CMK (cell line): ENCODE measurements at places on chromosomes 16 and 17.

DNA sequence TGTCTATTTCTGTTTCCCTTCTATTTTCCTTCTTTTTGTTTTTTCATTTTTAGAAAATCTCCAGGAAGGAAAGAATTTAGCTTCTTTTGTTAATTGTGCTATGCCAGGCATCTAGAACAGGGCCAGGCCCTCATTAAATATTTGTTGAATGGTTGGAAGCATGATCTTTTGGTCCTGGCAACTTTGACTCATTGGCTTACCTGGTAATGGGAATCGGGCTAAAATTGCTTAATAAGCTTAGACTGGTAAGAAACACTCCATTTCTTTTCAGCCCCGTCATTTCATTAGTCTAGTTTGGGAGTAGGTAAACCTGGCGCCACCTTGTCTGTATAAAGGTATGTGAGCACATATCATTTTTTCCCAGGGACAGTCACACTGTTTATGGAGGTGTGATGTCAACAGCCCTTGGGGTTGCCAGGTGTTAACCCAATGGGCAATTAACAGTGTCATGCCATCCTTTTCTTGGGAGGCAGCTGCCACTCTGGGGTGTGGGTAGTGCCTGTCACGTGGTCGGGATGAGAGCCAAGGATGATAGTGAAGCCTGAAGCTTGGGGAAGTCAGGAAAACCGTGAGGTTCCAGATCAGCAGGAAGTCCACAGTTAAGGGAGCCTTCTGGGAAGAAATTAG is 9.5 kb upstream of the NDEL1 start:
- DNase-seq = no peak

- DNase-seq = no peak
Measured at GRCh38 chr17:67725373-67725791, 7.6 kb downstream of the NOL11 start.

- DNase-seq = no peak
Measured at GRCh38 chr16:86984343-86984742, 332.8 kb downstream of the C16orf95 start.

DNA sequence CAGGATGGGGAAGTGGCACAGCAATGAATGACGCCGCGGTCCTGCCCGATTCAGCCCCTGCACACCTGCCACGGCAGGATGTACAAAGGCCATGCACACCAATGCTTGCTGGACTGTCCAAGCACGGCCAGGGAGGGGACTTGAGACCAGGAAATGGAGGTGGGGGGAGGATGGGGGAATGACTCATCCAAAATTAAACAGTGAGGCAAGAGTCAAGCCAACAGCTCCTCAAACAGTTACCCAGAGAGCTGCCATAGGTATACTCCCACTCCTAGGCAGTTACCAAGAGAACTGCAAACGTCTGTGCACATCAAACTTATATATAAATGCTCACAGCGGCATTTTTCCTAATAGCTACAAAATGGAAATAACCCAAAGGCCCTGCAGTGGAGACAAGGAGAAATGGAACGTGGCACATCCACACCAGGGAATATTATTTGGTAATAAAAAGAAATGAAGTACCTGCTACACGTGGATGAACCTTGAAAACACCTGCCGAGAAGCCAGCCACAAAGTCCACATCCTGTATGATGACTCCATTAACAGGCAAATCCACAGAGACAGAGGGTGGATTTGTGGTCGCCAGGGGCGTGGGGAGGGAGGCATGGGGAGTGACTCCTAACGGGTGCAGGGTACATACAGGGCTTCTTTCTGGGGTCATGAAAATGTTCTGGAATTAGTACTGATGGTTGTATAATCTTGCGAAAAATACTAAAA is 54.1 kb downstream of the VAC14 start:
- DNase-seq = no peak

DNA sequence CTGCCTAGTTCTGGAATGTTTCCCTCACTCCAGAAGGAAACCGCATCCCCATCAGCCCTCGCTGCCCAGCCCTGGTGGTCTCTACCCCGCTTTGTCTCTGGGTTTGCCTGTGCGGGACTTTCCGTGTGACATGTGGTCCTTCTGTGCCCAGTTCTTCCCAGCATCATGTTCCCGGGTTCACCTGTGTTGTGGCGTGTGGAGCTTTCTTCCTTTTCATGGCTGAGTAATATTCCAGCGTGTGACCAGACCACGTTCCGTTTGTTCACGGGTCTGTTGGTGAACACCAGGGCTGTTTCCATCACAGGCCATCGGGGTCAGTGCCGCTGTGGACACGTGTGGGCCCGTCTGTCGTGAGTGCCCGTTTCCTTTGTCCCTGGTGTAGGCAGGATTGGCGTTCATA is 32.1 kb downstream of the CACNA1H start:
- no peak for DNase-seq

GRCh38 chr16:15961060-15961511 is 11.7 kb downstream of the ABCC1 start:
- no peak for DNase-seq

- DNase-seq = no peak
Measured at GRCh38 chr17:18179804-18180203, 3.8 kb upstream of the ALKBH5 start.

DNA sequence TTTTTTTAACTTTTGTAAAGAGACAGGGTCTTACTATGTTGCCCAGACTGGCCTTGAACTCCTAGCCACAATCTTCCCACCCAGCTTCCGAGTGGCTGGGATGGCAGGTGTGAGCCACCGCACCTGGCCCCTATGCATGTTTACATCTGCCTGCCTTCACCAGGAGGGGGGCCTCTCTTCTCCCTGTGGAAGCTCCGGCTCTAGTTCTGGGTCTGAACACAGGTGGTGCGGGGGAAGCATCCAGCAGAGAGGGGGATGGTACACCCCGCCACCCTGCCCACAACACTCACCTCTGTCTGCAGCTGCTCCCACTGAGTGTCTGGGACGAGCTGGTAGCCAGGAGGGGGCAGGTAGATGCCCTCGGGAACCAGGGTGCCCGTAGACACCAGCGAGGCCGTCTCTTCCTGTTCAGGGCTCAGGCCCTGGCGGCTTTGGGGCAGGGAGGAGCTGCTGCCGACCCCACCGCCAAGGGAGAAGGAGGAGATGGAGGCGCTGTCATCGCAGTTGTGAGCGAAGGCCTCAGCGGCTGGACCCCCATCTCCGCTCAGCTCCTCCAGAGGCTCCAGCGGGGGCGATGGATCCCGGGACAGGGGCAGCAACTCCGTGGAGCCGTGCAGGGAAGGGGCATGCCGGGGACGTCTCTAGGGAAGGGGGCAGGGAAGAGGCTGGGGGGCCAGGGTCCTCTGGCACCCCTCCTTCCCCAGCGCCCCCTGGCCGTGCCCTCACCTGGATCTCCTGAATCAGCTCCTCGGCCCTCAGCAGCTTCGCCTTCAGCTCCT is 10.9 kb downstream of the RABEP2 start:
- DNase-seq = no peak

- no peak for DNase-seq
Measured at GRCh38 chr17:2954898-2955445, 108.4 kb downstream of the OR1D5 start.

- DNase-seq = no peak
Measured at GRCh38 chr17:70699408-70699807, 530.1 kb downstream of the KCNJ2 start.

DNA sequence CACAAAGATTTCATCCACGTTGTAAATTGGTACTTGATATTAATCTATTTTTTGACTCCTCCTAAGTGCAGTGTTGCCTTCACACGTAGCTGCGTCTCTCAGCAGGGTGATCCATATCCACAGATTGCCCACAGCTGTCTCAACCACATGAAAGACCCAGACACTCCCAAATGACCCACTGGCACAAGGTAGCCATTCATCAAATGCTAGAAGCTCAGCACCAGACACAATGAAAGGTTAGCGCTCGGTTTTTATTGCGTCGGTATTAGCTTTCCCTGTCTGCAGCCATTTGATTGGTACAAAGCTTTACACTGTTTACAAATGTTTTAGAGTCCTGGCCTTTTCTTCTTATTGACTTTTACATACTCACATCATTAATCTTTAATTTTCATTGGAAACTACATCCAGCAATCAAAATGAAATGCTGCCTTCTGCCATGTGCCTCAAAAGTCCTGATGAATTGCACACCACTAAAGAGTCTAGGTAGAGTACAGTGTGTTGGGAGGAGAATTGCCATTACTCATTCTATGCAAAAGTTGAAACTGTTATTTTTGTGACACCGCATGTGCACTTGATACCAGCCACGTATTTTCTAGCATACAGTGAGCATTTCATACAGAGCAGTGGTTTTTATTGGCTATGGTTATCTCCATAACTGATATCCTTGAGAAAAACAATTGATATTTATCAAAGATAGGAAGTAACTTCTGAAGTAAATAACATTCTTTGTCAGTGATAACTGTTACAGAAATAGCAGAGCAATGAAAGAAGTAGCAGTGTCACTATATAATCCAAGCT is 127.3 kb upstream of the NUDT7 start:
- DNase-seq = no peak

DNA sequence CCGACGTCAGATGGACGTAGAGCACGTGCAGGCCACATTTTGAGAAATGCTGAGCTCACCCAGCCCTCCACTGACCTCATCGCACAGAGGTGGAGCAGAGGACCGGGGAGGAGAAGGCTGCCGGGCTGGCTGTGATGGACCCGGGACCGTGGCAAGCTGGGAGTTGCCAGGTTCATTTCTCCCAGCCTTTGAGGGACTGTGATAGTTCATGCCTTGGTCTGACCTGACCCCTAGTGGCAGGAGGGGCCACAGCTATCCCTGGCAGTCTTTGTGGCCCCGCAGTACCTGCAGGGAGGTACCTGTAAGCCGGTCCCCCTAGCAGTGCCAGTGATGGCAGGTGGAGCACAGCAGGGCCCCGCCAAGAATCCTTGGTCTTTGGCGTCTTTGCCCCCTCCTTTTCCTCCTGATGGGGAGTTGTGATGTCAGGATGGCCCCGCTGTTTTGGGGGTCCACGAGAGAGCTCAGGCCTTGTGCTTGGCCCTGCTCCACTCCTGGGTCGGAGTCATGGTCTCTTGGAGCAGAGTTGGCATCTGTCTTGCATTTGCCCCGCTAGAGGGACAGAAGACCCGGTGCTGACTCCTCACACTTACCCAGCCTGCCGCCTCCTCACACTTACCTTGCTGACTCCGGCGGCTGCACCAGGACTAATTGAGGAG is 50.4 kb downstream of the OR1D5 start:
- no peak for DNase-seq

DNA sequence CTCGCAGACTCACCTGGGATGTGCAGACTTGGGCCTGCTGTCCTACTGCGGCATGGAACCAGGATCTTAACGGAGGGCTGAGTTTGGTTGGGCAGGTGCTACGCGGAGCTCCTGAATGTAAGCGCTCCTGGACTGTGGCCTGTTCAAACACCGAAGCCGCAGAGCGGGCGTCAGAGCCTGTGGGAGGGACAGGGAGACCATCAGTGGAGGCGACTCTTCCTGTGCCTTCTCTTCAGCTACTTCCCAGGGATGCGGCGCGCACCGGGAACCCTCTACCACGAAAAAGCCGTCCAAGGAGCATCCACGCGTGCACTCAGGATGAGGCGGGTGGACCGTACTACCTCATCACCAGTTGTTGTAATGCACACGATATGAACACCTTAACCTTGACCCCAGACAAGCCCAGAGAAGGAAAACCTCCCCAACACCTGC is 2.0 kb downstream of the USP36 start:
- DNase-seq = no peak

DNA sequence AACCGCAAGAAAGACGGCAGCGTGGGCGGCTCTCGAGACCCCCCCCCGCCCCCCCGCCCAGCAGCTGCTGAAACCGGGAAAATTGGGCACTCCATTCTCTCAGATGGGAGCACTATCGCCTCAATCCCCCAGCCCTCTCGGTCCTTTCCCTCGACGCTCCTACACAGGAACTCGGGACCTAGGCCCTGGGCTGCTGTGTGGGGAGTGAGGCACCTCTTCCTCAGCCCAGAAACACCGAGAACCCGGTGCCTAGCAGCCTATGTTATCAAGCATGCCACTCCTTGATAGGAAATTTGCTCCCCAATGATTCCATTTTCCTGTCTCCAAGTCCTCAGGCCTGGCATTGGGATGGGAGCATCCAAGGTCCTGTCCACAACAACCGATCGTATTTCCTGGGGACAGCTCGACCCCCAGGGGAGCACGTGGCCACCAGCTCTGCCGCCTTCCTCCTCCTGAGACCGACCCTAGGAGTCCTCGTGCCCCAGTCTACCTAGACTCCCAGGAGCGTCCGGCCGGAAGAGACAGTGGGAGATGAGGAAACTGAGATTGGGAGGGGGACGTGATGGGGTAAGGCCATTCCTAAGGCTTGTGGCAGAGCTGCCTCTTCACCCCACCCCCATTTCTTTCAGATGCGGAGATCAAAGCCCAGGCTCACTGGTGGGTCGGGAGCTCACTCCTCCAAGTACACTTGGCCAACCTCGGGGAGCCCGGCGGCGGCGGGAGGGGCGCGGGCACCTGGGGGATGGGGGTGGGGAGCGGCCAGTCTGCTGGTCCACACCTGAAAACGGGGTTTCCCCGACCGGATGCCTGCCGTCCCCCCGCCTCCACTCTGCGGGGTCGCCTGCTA is 17.5 kb upstream of the CBX8 start:
- no peak for DNase-seq

DNA sequence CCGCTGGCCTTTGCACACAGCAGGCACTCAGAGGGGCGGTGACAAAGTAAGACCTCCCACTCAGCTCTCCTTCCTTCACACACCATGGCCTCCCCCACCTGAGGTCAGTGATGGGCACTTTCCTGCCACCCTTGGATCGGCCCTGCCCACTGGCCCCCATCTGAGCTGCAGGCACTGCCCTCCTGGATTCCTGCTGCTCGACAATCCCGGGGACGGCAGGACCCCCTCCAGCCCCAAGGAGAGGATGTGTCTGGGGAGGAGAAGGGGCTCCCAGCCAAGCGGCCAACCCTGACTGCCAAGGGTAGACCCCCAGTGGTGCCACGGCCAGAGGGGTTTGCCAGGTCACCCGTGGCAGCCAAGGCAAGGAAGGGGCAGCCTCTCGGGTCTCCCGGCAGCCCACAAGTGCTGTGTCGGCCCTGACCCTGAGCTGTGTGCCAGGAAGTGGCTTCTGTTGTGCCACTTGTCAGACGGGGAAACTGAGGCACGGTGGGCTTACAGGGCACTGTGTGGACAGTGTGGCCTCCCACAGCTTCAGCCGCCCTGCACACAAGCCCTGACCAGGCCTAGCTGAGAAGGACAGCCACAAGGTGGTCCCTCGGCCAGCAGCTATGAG is 22.7 kb downstream of the PIEZO1 start:
- DNase-seq = no peak

GRCh38 chr16:86848821-86849220 is 270.5 kb downstream of the FOXL1 start:
- DNase-seq = no peak

GRCh38 chr16:11869353-11870228 is 18.2 kb upstream of the RSL1D1 start:
- no peak for DNase-seq

GRCh38 chr16:88681084-88681680 is 5.1 kb downstream of the SNAI3 start:
- no peak for DNase-seq

- DNase-seq = no peak
Measured at GRCh38 chr17:36205637-36206485, 5.0 kb upstream of the CCL4L2 start.
